ENCODE measurements at places on chromosomes 3 and 15. TPM values are rescaled to one million over a fixed set of nuclear protein-coding genes. Genes with fewer than 3 reads are reported as not detected.

The GRK7 gene
- under 0.01 TPM for total RNA-seq

The BLOC1S6 gene
- total RNA-seq = 99.9 TPM

The ANKUB1 gene
- not detected for total RNA-seq

The MELTF gene
- 4.9 TPM for total RNA-seq

The MAP1A gene
- total RNA-seq = 180 TPM

The CKMT1A gene
- total RNA-seq = not detected

The GCSAM gene
- not detected for total RNA-seq

The CASR gene
- total RNA-seq = not detected

The ACAN gene
- total RNA-seq = under 0.01 TPM

The P3H2 gene
- 13.9 TPM for total RNA-seq

The NGLY1 gene
- 28.6 TPM for total RNA-seq

The WDR93 gene
- total RNA-seq = not detected

The ARPIN gene
- total RNA-seq = 12.7 TPM

The TMCC1 gene
- 16.7 TPM for total RNA-seq

The AADACL2 gene
- not detected for total RNA-seq

The ITIH1 gene
- total RNA-seq = not detected

The ILDR1 gene
- not detected for total RNA-seq

The GBE1 gene
- 255 TPM for total RNA-seq

The DPPA2 gene
- total RNA-seq = not detected

The TBC1D23 gene
- 84.5 TPM for total RNA-seq

The PIERCE2 gene
- total RNA-seq = 1.2 TPM

The DUOXA2 gene
- total RNA-seq = not detected

The GABRR3 gene
- not detected for total RNA-seq

The SERPINI2 gene
- total RNA-seq = not detected

The ADAMTS9 gene
- 1.5 TPM for total RNA-seq

The FBXL22 gene
- 0.15 TPM for total RNA-seq

The ISL2 gene
- 3.6 TPM for total RNA-seq

All from smooth muscle cell of trachea (primary cell).